Endothelial cell (in vitro differentiated cells): ENCODE measurements at places on chromosomes 5 and 9. TPM values are rescaled to one million over a fixed set of nuclear protein-coding genes. Genes with fewer than 3 reads are reported as not detected.

Gene ANKDD1B
- total RNA-seq, result 0.31 TPM

- DNase-seq, result no peak
Measured at GRCh38 chr5:127649018-127649439, at the start of gene CTXN3. CTXN3 (plus strand) TSS chr5:127649082; CDS start chr5:127657522, 8,440 bp downstream.

DNA sequence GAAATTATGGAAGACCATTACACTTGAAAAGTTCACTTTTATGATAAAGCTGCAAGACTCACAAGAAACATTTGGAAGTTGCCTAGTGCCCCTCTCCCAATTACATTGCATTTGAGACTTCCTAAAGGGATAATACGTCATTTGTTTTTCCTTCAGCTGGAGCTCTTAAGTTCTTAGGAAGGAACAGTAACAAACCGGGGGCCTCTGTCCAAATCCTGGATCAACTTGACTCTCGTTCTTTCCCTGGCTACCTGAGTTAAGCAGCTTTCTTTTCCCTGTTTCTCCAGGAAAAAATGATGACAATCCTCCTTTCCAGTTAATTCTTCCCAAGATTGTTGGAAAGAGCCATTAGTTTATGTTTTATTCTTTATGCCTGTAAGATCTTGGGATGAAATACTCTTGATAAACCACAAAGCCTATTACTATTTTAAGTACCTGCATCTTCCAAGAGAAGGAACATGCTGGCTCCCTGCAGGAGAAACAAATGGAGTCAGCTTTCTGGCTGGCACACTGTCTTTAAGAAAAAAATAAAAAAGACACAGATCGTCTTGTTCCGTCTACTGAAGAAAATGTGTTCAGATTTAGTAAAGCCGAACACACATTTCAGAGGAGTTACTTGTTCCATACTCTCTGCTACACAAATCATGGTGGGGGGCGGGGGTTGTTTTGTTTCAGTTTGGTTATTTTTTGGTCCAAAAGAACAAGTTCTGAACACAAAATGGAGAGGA, 297.9 kb downstream of the EFNA5 start:
- DNase-seq, result no peak

DNA sequence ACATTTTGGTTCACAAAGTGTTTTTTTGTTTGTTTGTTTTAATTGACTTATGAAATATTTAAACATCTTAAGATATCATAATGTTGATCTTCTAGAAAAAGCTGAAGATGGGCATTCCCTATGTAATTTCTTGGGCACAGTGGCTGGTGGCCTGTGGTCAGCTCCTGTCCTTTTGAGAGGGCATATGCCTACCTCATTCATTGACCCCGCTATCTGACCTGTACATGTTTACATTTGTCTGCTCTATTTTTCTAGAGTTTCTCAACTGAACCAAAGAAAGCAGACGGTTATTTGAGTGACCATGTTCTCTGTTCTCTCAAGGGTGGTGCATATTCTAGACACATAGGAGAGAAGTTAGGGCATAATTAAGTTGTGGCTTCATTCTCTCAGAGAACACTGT, 5.3 kb downstream of the SGCD start:
- no peak for DNase-seq

DNA sequence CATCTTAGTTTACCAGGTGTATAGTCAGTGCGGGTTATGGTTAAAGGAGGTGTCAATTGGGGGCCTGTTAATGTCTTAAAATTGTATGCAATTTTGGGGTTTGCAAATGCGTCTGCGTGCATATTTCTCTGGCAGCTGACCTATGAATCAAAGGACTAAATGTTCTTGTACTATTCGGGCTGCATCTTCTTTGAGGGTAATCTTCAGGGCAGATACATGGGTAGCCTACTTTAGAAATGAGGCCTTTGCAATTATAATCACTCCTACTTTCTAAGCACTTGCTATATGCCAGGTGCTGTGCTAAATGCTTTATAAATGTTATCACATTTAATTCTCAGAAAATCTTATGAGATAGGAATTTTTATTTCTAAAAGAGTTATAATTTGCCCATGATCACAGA, 58.2 kb downstream of the NDFIP1 start:
- no peak for DNase-seq
